Left ventricle myocardium inferior (tissue), 1 donor: ENCODE measurements at places on chromosomes 1 and 21.
A peak's percentile ranks its signal among the peaks of the same experiment; 100 is the strongest.

DNA sequence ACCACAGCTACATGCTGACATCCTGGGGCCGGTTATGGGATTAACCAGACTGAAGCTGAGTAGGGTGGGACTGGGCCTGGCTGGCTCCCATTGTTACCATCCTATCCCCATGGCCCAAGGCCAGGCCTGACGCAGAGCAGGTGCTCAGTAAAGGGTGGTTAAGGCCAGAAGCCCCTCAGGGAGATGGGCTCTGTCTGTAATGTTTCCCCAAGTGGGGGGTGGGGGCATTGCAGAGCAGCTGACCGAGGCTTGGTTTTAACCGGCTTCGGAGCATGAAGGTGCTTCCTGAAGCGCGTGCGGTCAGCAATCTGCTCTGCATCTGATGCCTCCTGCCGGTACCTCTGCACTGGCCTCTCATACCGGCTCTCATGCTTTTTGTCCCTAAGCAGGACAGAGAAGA is 83.4 kb upstream of the ACTL8 start:
- no peak for DNase-seq

GRCh38 chr1:23166854-23167253 is 1.8 kb downstream of the LUZP1 start:
- DNase-seq: no peak

GRCh38 chr1:19567041-19567440 is 77.1 kb upstream of the NBL1 start:
- DNase-seq: no peak

DNA sequence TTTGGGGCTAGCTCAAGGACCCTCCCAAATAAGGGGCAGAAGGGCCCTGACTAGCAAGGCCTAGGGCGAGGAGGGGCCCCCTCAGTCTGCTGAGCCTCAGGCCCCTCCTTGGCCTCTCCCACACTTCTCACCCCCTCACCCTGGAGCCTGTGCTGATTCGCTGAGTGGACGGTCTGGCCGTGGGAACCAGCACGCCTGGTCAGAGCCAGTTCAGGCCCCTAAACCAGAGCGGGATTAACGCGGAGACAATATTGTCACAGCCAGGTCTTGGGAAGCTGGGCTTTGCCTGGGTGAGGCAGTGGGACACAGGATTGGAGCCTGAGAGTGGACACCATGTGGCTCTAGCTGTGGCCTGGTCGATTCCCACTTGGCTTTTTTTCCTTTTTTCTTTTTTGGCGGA is 4.8 kb upstream of the FBLIM1 start:
- DNase-seq: no peak

DNA sequence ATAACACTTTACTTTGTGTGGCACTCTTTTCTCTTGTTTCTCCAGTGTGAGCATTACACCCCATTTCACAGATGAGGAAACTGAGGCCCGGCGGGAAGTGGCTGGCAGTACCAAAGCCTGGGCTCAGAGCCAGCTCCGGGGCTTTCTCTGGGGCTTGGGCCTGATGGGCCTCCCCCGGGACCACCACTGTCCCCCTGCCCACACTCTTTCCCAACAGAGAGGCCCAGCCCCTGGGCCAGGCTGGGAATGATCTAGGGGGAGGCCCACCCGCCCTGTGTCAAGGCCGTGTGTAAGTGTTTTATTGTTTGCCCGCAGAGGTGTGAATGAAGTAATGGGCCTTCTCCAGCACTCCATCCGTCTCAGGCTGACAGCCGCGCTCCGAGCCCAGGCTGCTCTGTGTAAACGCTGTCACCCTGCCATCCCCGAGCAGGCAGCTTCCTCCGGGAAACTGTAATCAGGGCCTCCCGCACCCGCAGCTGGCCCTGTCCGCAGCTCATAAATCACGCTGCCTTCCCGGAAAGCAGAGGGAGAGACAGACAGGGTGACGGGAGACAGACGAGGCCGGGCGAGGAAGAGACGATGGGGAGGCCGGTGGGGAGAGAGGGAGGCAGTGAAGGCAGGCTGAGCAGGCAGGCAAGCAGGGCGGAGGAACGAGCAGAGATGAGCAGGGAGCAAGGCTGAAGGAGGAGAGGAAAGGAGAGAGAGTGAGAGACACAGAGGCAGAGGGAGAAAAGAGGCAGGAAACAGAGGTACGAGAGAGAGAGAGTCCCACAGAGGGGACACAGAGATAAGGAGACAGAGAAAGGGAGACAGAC is 109.7 kb upstream of the ZBTB40 start:
- no peak for DNase-seq

DNA sequence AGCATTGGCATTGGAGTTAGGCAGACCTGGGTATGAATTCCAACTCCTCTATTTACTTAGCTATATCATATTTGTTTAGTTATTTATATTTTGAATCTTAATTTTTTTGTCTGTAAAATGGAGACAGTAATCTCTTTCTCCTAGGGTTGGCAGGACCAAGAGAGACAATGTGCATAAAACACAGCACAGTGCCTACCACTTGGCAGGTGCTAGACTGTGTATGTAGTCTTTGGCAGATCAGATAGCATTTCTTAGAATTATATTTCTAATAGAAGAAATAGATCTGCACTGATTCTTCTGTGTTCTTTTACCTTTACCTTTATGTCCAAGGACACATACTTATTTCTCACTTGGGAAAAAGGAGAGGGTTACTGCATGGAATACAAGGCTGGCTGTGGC is 177.2 kb downstream of the GIPC2 start:
- DNase-seq: no peak

GRCh38 chr1:169078163-169078883 is 28.2 kb upstream of the ATP1B1 start:
- no peak for DNase-seq

- no peak for DNase-seq
Observed at GRCh38 chr1:39677645-39678044, 5.7 kb upstream of the NT5C1A start.

DNA sequence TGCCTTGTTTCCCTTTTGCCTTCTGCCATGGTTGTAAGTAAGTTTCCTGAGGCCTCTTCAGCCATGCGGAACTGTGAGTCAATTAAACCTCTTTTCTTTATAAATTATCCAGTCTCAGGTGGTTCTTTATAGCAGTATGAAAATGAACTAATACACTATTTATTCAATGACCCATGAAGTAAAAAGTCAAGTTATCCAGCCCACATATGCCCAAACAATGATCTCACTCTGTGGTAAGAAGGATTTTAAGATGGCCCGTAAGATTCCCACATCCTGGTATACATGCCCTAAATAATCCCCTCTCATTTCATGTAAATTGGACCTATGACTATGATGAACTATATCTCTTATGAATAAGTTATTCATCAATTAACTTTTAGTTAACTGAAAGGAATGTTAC is 1008.3 kb upstream of the B3GALT2 start:
- no peak for DNase-seq

DNA sequence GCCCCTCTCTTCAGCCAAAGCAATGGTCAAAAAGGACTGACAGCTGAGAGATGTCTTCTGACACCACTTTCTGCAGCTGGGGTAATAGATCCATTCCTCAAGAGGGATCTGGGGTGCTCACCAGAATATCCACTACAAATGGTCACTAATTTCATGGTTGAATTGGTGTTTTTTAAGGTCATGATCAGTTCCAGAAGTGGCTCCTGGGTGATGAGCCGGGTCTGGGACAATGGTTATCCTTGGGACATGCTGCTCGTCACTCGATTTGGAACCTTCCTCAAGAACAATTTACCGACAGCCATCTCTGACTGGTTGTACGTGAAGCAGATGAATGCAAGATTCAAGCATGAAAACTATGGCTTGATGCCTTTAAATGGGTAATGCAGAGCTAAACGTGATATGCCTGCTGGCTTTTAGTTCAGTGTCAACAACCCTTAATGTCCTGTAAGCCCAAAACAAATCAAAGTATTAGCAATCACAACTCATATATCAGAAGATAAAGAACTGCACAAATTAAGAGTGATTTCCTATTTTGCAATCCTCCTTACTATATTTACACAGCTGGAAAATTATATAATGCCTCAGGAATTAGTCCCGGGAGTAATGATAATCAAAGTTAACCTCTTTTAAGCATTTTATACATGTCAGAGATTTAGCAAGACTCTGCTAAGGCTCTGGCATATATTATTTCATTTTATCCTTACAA is 20.1 kb downstream of the FMO3 start:
- no peak for DNase-seq

- no peak for DNase-seq
Observed at GRCh38 chr1:224684979-224685425, 68.9 kb downstream of the CNIH3 start.

- no peak for DNase-seq
Observed at GRCh38 chr1:58709540-58710175, 9.8 kb upstream of the MYSM1 start.

DNA sequence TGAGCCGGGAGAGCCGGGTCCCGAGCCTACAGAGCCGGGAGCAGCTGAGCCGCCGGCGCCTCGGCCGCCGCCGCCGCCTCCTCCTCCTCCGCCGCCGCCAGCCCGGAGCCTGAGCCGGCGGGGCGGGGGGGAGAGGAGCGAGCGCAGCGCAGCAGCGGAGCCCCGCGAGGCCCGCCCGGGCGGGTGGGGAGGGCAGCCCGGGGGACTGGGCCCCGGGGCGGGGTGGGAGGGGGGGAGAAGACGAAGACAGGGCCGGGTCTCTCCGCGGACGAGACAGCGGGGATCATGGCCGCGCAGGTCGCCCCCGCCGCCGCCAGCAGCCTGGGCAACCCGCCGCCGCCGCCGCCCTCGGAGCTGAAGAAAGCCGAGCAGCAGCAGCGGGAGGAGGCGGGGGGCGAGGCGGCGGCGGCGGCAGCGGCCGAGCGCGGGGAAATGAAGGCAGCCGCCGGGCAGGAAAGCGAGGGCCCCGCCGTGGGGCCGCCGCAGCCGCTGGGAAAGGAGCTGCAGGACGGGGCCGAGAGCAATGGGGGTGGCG is 371 bp downstream of the ARID1A start:
- DNase-seq: peak; percentile 45

DNA sequence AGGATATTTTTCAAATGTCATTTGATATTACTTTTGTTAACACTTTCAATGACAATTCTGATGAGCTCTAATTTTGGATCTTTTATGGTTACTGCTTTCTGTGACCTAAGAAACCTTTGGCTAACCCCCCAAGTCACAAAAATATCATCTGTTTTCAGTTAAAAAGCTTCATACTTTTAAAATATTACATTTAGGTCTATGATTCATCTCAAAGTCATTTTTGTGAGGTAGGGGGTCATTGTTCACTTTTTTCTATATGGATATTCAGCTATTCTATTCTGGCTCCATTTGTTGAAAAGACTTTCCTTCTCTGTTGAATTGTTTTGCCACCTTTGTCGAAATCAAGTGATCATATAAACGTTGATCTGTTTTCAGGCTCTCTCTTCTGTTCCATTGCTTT is 44.8 kb downstream of the UCHL5 start:
- no peak for DNase-seq

DNA sequence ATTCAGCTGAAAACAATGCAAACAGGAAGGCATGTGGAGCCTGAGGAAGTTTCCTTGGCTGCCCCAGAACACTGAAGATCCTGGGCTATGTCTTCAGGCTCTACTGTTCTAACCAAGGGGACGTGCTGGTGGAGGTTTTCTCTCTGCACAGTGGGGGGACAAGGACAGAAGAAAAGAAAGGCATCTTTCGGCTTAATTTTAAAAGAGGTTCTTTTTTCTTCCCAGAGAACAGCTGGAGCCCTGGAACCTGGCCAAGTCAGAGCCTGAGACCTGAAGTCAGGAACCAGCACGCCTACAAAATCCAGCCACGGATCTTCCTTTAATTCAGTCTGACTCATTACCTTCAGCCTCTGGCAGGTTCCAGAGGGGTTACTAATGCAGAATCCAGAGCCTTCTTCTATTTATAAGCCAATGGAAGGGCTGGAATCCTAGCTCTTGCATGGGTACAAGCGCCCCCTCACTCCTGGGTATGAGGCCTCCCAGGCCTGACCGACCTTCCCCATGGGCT is 19.8 kb downstream of the CTNNBIP1 start:
- peak; percentile 60 for DNase-seq

GRCh38 chr21:29376556-29376955 is 77.8 kb downstream of the BACH1 start:
- DNase-seq: no peak

- DNase-seq: no peak
Observed at GRCh38 chr1:27994060-27994459, 34.3 kb downstream of the XKR8 start.

GRCh38 chr1:83620016-83620415 is 378.9 kb downstream of the TTLL7 start:
- DNase-seq: no peak

GRCh38 chr21:35448876-35449599 is 399.9 kb upstream of the RUNX1 start:
- no peak for DNase-seq

DNA sequence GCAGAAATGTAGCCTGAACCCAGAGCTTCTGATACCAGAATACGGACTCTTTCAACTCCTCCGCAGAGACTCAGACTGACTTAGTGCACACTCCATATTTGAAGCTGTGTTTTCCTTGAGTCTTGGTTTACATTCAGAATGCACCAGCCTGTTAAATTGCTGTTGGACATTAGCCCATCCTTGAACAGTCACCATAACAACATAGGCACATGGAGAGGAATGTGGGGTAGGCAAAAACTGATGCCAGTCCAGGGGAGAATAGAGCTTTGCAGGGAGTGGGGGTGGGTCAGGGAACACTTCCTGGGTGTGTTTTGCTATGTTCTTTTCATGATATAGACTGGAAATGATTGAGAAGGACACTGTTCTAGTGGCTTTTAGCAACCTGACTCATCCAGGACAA is 76.3 kb upstream of the CACNA1E start:
- no peak for DNase-seq

DNA sequence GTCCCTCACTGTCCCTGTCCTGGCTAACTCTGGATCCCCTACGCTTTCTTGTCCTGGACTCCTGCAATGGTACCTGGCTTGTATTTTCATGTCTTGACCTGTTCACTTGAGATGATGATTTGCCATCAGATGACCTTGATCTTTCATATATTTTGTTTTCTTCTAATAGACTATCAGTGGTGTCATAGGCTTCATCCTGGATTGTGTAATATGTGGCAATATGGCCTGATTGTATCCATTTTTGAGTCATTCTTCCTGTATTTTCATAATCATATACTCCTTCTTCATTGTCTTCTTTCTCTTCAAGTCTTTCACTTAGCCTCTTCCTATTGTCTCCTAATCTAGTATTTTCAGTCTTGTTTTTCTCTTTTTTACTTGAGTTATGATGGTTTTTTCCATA is 11.1 kb downstream of the FLG start:
- no peak for DNase-seq
